ENCODE measurements at places on chromosomes 13 and 19. TPM values are rescaled to one million over a fixed set of nuclear protein-coding genes. Genes with fewer than 3 reads are reported as not detected.

DNA sequence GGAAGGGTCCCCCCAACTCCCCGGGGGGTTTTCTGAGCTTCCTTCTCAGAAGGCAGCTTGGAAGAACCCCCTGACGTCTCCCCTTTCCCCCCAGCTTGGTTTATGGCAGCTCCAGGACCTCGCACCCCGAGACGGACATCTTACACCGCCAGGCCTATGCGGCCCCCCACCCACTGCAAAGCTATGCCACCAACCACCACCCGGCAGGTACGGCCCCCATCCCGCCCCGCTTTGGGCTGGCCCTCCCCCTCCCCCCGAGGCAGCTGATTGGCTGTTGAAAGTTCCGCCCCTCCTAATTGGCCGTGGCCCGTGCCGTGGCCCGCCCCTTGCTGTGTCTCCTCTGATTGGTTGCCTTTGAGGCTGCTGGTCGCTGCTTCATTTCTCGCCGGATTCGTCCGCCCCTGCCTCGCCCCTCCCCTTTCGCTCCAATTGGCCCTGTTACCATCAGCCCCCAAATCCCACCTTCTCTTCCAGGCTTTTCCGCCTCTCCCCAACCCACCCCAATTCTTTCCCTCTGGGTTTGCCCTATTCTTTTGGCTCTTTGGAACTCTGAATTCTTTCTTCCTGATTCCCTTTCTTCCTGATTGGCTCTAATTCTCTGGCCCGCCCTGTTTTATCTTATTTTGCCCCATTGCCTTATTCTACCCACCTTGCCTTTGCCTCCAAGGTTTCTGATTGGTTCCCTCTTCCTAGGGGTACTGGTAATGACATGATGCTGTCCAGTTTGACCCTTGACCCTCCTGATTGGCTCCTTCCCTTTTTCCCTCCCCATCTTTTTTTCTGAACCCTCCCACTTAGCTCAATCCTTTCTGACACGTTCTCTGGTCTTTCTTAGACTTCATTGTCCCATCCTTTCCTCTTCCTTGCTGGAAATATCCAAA is 2.5 kb downstream of the PRR12 start:
- DNase-seq, result peak; percentile 100

- DNase-seq, result peak; percentile 54
These were observed 193.6 kb downstream of the RAP2A start for GRCh38 chr13:97627566-97627965.

DNA sequence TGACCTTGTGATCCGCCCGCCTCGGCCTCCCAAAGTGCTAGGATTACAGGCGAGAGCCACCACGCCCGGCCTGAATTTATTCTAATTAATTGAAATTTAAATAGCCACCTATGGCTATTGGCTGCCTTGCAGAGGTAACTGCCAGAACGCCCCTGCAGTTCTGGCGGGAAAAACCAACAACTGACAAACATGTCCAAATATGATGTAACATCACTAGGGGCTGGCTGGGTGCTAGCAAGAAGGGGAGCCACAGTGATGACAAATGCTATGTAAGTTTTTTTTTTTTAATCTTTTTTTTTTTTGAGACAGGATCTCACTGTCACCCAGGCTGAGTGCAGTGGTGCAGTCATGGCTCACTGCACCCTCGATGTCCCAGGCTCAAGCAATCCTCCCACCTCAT is 12.9 kb downstream of the ZSWIM9 start:
- no peak for DNase-seq

DNA sequence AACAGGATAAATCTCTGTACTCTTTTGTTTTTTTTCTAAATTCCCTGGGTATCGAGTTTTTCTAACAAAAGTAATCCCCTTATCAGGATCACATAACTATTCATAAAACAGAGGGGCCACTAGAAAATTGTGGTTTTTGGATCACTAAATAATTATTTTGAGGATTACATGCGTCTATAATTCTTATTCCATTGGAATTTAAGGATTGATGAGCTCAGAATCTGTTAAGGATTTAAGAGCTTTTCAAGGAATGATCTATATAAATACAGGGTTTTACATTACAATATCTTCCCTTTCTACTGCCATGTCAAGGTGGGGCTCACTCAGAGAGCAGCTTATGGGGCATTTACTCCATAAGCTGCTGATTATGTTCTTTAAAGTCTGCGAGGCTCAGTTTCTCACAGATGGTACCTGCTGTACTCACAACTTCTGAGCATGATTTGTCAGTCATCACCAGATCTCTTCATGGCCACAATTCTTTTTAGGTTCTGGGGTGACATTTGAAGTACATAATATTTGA is 449.8 kb downstream of the PCDH17 start:
- DNase-seq, result no peak

Gene SKA3
- 13.0 TPM for total RNA-seq

DNA sequence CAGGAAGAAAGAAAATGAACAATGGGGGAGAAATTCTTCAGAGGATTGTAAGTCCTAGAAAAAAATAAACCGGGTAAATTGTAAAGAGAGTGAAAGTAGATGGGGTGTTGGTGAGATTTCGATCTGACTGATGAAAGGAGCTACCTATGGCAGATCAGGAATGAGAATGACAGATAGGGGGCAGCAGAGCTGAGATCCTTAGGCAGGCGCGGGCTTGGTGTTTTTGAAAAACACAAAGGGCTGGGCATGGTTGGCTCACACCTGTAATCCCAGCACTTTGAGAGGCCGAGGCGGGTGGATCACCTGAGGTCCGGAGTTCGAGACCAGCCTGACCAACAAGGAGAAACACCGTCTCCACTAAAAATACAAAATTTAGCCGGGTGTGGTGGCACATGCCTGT is 1468.6 kb upstream of the SLC10A2 start:
- DNase-seq, result no peak

DNA sequence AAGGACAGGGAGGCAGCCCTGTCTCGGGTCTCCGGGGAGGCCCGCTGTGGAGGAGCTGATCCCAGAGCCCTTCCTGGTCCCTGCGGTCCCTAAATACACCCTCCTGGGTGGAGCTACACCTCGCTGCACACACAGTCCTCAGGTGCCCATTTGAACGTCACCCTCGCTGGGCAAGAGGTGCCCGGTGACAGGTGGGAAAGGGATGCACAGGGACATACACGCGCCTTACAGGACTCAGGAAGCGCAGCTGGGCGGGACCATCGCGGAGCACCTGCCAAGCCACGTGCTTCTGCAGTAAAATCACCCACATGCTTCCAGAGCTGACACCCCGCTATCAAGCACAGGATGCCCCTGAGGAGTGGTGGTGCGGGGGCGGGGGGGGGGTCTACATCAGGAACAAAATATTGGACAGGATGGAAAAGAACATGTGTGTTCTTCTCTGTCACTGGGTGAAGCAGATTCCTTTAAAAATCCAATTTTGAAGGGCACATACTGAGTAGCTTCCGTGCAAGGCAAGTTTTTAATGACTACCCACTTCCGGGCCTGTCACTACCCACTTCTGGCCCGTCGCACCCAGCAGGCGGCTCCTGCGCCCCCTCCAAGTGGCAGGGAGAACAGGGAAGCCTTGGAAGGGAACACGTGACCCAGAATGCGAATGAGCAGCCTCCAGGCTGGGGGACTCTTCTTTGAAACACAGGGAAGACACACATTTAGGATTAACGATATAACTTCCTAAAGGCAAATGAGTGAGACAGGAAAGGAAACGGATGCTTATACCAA is 78.9 kb downstream of the COL4A1 start:
- DNase-seq, result no peak

- no peak for DNase-seq
These were observed 35.4 kb upstream of the MCF2L start for GRCh38 chr13:112933649-112934048.

- DNase-seq, result no peak
These were observed 72.5 kb upstream of the KCTD15 start for GRCh38 chr19:33724021-33724720.

GRCh38 chr13:92727118-92727517 is 499.5 kb upstream of the GPC6 start:
- no peak for DNase-seq

GRCh38 chr19:11378319-11379189 is 4.1 kb downstream of the SWSAP1 start:
- peak; percentile 98 for DNase-seq

DNA sequence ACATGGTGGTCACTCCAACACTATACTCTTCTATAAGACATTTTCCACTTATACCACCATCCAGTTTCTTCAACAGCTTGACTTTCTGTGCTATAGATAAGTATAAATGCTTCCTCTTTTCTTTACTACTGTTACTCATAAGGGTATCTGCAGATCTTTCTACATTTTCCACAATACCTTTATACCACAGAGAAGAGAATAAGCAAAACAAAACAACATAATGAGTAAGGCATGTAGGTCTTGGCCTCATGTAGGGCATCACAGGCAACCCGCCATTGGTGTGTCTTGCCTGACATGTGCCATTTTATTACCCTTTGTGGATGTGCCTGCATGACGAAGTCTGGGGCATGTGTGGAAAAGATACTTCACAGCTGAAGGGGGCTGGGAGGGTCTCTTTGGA is 265.3 kb upstream of the STARD13 start:
- DNase-seq, result no peak

Gene CGB2
- total RNA-seq, result not detected

- DNase-seq, result no peak
These were observed 122.9 kb downstream of the RFC3 start for GRCh38 chr13:33940898-33941297.

- peak; percentile 94 for DNase-seq
These were observed 12.8 kb downstream of the FUT6 start for GRCh38 chr19:5826531-5827341.

Gene CYP4F8
- total RNA-seq, result not detected

DNA sequence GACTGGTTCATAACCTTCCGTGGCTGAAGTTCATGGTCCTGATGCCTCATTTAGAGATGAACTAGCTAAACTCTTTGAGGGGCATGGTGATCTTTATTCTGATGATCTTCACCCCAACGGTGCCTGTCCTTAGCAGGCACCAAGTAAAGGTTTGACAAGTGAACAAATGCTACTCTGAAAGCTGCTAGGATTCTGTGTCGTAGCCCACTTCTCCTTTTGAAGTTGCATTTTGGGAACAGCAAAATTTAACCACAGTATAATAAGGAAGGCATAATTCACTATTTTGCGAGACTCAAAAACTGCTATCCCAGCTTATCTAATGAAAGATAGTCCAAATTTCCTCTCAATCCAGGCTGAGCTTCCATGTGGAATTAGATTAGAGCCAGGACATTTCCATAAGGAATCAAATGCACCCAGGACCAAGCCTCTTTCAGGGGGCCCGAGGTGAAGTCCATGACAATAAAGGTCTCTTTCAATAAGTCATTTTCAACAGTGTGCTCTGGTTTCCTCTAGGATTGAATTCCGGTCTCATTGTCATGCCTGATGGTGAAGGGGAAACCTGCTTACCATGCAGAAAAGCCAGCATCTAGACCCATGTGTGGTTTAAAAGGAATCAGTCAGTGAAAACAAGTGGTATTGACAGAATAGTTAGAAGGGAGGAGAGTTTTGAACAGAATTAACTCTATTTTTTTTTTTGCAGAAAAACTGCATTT is 23.1 kb downstream of the SIAH3 start:
- DNase-seq, result no peak

GRCh38 chr19:7177926-7178325 is 108.4 kb downstream of the ZNF557 start:
- no peak for DNase-seq

DNA sequence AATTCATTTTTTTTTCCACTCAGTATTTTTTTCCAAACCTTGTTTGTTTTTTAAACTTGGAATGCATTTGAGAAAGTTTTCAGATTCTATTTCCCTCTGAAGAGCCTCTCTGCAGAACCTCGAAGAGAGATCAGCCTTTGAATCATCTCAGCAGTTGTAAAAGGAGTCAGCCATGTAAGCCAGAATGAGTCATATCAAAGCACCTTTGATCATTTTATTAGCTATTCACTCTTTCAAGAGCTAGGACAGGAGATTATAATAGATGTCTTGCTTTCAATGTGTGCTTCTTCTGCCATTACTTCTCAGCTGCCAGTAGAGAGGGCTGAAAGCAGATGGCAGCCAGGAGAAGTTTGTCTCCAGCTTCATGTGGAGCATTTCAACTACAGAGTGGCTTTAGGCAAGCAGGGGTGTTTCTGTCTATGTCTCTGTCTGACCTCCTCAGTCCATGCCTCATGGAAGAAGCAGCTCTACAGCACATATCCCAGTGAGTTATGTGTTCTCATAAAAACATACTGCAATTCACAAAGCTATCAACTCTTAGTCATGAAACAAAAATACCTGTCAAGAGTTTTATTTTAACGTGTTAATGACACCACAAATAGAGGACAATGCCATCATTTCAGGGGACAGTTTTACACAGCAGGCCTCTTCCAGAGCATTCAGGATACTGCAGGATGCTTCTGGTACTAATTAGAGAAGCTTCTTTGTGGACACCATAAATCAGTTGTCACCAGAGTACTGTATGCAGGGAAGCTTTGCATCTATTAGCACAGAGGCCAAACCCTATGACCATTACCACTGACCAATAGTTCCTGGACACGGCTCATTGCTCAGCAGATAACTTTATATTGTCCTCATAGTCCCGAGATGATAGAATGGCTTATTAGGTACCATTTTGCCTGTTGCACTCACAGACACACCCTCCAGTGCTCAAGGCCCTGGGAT is 94.3 kb downstream of the NHLRC3 start:
- peak; percentile 4 for DNase-seq

Gene ZNF737
- 14.7 TPM for total RNA-seq

Measured in osteoblast (primary cell).